ENCODE measurements at places on chromosomes 11 and 22.

DNA sequence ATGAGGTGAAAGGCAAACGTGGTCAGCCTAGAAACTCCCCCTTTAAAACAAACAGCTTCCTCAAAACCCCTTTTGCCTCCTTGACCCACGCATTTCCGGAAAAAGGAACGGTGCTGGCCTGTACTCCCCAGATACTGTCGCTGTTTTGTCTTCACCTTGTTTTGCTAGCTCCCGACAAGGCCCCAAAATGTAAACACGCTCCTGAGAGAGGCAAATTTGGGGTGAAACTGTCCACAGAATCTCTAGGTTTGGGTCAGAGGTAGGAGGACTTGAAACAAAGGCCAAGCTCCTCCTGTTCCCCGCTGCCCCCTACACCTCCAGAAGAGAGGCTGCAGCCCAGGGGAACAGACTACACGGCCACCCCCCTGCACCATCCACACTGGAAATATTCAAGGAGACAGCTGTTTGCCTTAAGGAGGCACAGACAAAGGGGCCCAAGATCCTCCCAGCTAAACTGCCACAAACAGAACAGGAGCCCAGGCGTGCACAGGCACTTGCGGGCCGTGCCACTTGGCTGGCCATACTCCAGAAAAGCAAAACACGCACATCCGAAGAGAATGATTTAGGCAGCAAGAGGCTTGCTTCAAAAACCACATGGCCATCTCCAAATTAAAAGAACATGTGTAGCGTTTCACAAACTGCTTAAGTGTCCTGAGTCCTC is 160.5 kb upstream of the GRK3 start:
- DNase-seq = no peak

DNA sequence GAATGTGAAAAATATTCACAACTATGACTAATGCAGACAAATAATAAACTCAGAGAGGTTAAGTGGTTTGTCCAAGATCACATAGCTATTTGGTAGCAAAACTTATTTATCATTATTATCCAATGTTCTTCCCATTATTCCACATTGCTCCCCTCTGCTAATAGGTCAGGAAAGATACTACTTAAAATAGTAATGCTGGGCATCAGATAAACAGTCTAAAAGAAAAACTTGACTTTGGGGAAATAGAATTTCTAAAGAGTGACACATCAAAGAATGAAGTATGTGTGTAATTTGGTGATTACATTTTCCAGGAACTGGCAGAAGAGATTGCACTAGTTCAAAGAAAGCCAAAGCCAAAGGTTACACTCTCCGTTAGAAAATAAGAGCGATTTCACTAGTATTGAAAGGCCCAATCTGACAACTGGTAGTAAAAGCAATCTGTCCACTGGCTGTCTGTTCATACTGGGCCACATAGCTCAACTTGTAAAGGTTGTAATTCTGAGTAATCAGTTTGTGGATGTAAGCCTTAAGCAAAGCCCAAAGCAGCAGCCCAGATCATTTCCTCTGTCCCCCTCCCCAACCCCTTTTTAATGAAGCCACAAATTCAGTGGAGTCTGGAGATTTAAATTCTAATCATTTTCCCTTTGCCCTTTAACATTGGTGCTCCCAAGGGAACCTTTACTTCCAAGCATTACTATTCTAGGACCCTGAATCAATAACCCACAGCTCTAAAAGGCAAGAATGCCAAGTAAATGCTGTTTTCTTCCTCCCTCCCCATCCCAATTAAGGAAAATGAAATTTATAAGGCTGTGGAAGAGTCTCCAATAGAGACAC is 283.5 kb downstream of the TTC28 start:
- DNase-seq = no peak

- no peak for DNase-seq
Measured at GRCh38 chr11:19589567-19590260, 122.9 kb upstream of the NAV2 start.

- DNase-seq = no peak
Measured at GRCh38 chr11:88363648-88364065, 26.1 kb upstream of the CTSC start.

DNA sequence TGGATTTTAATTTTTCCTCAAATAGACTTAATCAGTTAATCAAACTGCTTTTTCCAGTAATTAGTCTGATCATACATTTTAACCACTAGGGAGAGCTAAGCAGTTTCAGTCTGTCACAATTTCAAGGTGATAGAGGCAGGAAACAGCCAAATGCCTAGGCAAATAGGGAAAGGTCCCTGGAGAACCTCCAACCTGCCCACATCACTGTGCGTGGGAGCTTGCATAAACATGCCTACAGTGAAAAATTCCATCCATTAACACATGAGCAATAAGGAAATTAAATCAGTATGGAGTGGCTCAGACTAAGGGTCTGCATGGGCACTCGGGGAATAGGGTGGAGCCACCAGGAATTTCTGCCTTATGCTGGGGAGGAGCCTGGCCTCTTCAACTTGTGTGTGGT is 74.6 kb downstream of the AASDHPPT start:
- no peak for DNase-seq

GRCh38 chr11:40140560-40140959 is 1318.9 kb downstream of the LRRC4C start:
- DNase-seq = no peak

- no peak for DNase-seq
Measured at GRCh38 chr11:34065505-34066203, 14.1 kb downstream of the CAPRIN1 start.

GRCh38 chr11:63686926-63687325 is 5.6 kb downstream of the RTN3 start:
- no peak for DNase-seq

DNA sequence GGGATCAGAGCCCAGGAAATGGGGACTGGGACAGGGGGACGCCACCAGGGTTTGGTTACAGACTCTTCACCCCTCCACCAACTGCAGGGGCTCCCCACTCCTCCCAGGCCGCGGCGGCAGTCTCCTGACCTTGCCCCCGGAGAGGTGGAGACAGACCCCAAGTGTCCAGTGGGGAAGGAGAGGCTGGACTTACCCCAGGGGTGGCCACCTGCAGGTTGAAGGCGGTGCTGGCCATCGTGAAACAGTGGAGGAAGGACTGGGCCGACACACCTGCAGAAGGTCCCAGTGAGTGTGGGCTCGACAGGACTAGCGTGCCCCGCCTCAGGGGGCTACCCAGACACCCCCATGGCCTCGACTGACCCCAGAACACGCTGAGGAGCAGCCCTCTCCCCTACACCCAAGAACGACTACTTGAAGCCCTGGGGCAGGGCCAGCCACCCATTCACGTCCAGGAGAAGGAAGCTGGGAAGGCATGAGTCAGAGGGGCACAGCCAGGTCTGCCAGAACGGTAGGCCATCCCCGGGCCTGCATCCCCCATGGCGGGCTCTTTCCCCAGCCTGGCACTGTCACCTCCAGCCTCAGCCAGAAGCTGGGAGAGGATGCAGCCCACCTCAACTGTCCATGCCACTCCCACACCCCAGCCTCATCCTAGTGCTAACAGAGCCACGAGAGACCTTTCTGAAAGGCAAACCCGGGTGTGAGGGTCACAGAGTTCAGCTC is 2.3 kb downstream of the GATD1 start:
- DNase-seq = no peak

GRCh38 chr22:29194184-29194583 is 11.5 kb upstream of the EMID1 start:
- no peak for DNase-seq

DNA sequence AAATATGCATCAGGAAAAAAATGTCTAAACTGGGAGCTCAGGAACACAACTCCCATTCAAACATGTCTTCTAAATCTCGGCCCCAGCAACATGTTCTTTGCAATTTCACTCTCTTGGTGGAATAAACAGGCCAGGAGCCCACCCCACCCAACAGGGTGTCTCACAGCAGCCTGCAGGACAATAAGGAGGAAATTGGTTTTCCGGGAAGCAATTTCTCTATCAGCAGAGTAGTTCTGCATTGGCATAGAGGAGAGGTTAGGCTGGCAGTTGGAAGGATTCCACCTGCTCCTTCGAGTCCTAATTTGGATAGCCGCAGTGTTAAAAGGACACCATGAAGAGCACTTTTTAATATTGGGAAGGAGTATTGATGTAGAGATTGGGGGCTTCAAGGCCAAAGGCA is 55.9 kb upstream of the BARX2 start:
- no peak for DNase-seq

DNA sequence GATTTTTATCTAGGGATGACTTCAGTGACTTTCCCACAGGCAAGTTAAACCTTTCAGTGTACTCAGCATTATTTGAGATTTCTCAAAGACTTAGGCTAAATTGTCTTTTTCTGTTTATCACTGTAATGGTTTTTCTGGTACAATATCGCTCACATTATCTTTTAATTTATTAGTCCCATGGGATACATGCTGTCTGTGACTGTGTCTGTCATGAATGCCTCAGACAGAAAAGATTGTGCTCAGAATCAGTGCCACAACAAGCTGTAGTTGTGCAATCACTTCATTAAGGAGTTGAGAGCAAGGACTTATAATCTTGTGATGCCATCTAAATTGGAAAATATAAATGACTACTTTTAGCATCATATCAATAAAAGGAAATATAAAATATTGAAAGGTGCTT is 2374.2 kb upstream of the RAG2 start:
- DNase-seq = no peak

GRCh38 chr11:122279194-122279593 is 163.2 kb upstream of the BLID start:
- no peak for DNase-seq

DNA sequence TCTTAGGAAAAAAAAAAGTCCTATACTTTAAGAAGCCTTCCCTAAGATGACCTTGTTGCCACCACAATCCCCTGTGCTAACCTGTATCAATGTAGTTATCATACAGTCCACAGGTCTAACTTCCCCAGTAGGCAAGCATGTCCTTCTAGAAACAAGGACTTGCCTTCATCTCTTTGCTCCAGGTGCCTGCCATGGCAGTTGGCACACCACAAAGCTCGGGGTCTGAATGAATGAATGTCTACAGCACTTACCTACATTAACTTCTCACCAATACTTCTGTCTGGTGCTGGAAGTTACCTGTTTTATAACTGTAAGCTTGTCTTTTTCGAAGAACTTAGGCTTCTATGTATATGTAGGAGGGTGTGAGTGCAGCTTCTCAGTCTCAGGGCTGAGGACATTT is 23.4 kb downstream of the CLPB start:
- no peak for DNase-seq

- DNase-seq = no peak
Measured at GRCh38 chr22:21660904-21661303, 4.9 kb upstream of the PPIL2 start.

- DNase-seq = no peak
Measured at GRCh38 chr22:19478045-19478900, 720 bp downstream of the UFD1 start.

DNA sequence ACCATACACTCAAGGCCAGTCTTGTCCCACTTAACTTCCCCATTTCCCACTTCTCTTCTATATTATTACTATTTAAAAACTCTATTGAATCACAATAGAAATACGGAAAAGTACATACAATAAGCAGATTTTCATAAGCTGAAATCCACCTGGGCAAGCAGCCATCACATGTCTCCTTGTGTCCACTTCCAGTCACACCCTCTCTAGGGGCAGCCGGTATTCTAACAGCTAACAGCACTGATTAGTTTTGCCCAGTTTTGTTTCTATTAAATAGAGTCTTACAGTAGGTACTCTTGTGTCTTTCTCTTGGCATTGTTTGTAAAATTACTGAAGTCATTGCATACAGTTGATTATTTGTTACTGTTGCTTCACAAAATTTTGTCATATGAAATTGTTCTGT is 37.8 kb downstream of the PPP6R3 start:
- no peak for DNase-seq

GRCh38 chr11:23590596-23591308 is 730.5 kb upstream of the CCDC179 start:
- no peak for DNase-seq

DNA sequence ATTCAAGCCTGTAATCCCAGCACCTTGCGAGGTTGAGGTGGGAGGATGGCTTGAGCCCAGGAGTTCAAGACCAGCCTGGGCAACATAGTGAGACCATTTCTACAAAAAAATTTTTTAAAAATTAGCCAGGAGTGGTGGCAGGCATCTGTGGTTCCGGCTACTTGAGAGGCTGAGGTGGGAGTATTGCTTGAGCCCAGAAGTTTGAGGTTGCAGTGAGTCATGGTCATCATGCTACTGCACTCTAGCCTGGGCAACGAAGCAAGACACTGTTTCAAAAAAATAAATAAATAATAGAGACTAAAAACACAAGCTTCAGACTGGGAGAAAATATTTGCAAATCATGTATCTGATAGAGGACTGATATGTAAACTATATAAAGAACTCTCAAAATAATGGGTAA is 33.2 kb downstream of the BTBD10 start:
- DNase-seq = no peak

DNA sequence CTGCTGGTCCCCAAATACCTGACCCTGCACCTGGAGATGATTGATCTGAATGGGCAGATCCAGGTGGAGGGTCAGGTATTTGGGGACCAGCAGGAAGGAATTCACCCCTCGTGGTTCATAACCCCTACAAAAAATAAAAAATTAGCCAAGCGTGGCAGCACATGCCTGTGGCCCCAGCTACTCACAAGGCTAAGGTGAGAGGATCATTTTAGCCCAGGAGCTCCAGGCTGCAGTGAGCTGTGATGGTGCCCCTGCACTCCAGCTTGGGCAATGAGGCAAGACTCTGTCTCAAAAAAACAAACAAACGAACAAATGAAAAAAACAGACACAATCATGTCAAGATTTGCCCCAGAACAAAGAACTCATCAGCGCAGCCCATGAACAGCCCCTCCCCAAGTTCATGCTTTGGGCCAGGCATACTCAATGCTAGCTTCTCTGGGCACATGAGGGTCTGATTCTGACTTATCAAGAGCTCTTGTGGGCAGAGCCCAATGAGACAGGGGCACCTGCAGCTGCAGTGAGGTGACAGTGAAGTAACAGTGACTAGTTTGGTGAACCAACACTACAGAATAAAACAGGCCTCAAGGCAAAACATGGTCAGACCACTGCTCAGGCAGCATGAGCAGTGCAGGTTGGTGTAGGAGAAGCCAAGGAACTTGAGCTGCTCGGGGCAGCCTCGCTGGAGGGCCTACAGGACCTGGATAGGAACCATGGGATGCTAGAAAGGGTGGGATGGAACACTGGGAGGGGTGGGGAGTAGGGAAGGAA is 10.2 kb upstream of the FCHSD2 start:
- DNase-seq = no peak

GRCh38 chr22:39635719-39636118 is 65.2 kb downstream of the CACNA1I start:
- DNase-seq = no peak

GRCh38 chr11:91857179-91857578 is 367.4 kb upstream of the FAT3 start:
- DNase-seq = no peak

GRCh38 chr11:83826078-83826477 is 539.9 kb upstream of the CCDC90B start:
- no peak for DNase-seq

GRCh38 chr11:102120437-102120973 is 10.3 kb downstream of the YAP1 start:
- DNase-seq = no peak

GRCh38 chr22:23523713-23524112 is 56.4 kb downstream of the IGLL1 start:
- DNase-seq = no peak

DNA sequence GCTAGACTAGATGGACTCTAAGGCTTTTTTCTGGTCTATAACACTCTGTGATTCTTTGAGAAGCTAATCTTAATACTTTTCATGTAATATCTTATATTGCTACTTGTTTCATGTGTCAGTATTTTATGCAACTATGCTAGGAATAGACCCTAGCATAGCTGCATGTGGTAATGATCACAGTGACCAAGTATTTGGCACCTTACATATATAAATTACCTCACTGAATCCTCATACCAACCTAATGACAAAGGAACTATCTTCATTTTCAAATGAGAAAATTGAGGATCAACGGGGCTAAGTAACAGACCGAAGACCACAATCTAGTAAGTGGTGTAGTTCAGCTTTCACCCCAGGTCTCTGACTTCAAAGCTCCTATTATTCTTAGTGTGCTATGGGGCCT is 327.3 kb upstream of the PITPNB start:
- no peak for DNase-seq
